Hematopoietic multipotent progenitor cell treated with erythropoietin and hydrocortisone succinate and interleukin-3 and kit ligand, for 17 days (in vitro differentiated cells): ENCODE measurements at places on chromosomes 1 and 21.

GRCh38 chr1:210330279-210330866 is 1.7 kb downstream of the HHAT start:
- DNase-seq = no peak

DNA sequence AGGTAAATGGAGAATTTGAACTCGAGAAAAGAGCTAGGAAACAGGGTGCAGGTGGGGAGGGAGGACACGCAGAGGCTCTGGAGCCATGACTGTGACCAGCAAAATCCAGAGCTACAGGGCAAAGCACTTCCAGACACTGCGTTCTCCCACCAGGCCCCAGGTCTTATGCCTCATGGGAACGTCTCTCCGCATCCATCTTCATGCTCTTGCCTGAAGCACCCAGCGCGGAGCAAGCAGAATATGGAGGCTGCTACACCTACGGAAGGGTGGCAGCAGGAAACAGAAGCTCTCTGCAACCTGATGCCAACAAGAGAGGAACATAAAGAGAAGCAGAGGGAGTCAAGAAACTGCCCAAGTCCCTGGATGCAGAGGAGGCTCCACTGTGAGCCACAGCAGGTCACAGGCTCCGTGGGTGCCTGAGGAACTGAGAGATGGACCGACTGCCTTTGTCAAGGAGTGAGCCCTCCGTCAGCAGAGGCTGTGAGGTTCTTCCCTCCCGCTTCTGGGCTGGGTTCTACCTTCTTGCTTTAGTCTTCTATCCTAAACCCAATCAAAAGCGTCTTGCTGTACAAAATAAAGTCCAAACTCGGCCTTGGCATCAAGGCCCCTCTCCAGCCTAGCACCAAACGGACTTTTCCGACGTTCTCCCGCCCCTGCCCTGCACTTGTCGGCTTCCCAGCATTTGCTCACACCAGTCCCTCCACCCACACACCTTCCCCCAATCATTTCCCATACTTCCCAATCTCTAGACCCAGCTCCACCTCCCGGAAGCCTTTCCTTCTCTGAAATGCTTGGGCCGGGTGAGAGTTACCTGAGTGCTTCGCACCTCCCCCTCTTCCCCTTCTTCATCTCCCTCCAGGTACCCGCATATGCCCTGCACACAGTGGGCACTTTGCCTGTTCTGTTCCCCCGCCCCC is 930 bp downstream of the DHCR24 start:
- no peak for DNase-seq

DNA sequence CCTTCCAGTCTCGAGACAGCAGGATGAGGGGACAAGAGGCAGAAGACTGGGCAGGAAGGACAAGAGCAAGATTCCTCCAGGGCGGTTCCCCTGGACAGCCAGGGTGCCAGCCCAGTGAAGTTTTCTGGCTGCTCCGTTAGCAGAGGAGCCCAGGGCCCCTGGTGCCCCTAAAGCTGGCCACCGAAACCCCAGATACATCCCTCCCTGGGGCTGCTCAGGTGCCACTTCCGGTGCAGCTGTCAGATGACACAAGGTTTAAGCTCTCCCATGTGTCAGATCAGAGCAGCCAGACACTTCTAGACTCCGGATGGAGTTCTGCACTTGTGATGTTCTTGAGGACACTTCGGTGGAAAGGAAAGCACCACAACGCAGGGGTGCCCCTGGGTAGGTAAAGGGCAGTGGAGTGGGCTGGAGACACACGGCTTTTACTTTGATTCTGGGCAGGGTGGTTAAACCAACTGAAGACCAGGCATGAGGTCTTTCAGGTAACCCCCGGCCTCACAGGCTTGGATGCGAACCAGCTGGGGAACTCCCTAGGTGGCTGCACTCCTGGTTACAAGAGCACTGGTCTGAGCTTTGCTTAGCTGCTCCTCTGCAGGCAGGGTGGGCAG is 85.7 kb downstream of the ITPKB start:
- no peak for DNase-seq

DNA sequence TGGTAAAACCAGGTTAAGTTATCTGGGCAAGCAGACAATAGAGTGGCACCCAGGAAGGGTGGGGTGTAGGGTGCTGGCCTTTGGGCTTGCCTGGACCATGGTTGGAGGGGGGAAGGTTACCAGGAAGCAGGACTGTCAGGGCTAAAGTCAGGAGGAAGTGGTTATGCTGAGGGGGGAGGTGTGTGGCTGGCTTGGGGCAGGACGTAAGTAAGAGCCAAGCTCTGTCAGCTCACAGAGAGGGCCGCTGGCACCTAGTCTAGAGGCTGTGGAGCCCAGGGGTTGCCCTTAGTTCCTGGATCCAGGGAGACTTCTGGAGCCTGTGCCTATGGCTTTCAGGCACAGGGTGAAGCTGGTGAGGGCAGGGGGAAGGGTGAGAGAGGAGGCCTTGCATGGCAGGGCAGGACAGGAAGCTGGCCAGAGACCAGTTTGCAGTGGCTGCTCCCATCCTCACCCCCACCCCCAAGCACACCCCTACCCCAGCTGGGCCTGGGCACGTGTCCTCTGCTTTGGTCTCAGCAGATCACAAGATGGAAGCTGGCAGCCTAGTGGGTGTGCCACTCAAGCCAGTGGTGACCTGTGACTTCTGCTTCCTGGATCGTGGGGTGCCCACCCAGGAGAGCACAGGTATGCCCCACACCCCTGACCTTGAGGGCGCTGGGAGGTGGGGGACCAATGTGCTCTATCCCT is 20.5 kb upstream of the SMYD3 start:
- no peak for DNase-seq

- DNase-seq = no peak
Observed at GRCh38 chr1:97202481-97203380, 481.1 kb downstream of the PTBP2 start.
